ENCODE measurements at places on chromosomes 6 and 20.

- no peak for DNase-seq
Measured at GRCh38 chr6:150099953-150100352, 31.0 kb upstream of the ULBP3 start.

GRCh38 chr6:131225959-131226358 is 90.7 kb downstream of the AKAP7 start:
- DNase-seq: no peak

DNA sequence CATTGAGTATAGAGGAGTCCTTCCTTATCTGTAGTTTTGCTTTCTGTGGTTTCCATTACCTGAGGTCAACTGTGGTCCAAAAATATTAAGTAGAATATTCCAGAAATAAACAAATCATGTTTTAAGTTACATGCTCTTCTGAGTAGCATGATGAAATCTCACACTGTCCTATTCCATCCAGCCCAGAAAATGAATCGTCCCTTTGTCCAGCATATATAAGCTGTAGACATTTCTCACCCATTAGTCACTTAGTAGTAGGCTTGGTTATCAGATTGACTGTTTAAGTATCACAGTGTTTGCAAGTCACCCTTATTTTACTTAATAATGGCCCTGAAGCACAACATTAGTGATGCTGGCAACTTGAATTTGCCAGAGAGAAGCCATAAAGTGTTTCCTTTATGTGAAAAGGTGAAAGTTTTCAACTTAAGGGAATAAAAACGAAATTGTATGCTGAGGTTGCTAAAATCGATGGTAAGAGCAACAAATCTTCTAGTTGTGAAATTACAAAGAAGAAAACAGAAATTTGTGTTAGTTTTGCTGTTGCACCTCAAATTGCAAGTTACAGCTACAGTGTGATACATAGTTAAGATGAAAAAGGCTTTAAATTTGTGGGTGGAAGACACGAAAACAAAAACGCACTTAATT is 198.6 kb upstream of the SIM1 start:
- no peak for DNase-seq

DNA sequence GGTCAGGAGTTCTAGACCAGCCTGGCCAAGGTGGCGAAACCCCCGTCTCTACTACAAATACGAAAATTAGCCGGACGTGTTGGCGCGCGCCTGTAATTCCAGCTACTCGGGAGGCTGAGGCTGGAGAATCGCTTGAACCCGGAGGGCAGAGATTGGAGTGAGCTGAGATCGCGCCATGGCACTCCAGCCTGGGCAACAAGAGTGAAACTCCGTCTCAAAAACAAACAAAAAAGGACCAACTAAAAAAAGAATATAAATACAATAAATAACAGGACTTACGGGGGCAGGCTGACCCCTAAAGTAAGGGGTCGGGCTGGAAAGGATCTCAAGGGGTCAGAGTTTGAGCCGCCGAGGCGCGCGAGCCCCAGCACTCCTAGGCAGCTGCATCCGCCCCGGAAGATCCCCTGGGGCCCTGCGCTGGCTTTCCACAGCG is 509 bp upstream of the TPD52L2 start:
- DNase-seq: no peak

GRCh38 chr6:1538810-1539478 is 70.8 kb upstream of the FOXC1 start:
- DNase-seq: no peak

GRCh38 chr6:99114769-99115406 is 167.1 kb upstream of the FBXL4 start:
- DNase-seq: no peak

- no peak for DNase-seq
Measured at GRCh38 chr20:37518606-37519507, 2.2 kb upstream of the NNAT start.

- DNase-seq: no peak
Measured at GRCh38 chr6:129163551-129163950, 280.6 kb downstream of the LAMA2 start.

- DNase-seq: no peak
Measured at GRCh38 chr6:154213782-154214181, 142.8 kb downstream of the IPCEF1 start.

DNA sequence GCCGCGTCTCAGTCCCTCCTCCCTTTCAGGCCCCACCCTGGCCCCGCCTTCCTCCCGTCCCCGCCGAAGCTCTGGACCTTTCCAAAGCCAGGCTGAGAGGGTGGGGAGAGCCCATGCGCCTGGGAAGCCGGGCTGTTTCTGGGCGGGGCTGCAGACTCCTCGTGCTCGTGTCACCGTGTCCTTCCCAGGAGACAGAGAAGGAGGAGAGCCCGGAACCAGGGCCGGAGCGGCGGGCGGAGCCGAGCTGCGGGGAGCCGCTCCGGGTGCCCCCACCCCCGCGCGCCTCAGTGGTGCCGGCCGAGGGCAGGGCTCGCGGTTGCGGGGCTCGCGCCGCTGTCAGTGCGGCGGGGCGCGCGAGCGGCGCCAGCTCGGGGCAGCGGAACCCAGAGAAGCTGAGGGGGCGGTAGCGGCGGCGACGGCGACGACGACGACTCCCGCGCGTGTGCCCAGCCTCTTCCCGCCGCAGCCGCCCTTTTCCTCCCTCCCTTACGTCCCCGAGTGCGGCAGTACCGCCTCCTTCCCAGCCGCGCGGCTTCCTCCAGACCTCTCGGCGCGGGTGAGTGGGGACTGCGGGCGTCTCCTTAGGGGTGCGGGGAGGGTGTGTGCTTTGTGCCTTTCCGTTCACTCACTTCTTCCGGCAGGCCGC is at the start of gene RALY:
Gene RALY, plus strand, starts transcription at position 336 of the 646 bp plus-strand sequence. CDS start 78,164 bp downstream, outside the sequence.
- peak; percentile 59 for DNase-seq

DNA sequence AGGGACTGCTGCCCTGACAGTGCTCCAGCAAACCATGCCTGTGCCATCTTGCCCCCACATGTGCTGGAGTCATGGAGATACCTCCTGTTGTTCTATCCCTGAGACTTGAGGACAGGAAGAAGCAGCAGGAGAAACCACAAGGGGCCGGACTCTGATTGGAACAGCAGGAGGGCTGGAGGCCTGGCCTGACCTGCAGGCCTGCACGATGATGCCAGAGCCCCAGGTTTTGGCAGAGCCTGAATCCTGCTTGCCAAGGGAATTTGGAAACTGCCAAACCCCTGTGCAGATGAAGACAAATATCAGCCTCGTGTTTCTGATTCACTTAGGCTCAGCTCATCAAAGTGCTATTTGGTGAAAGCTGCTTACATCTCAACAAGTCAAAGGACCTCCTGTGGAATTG is 177.6 kb downstream of the MAFB start:
- DNase-seq: no peak

- DNase-seq: no peak
Measured at GRCh38 chr6:10347561-10348327, 67.1 kb downstream of the TFAP2A start.

DNA sequence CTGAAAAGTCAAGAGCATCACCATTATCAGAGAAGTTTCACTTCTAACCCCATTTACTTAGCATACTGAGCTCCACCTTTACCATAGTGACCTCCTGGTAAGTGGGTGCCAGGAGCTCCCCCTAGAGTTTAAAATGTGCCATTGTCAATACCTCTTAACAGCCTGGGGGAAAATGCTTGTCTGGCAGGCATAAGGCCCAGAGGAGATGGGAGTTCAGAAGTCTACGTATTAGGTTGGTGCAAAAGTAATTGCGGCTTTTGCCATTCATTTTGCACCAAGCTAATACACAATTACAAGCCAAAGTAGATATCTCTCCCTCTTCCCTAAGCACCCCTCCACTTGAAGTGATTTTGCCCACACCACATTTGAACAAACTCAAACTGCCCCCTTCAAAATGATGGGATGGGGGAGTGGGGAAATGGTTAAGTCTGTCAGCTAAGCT is 919.0 kb downstream of the KIF16B start:
- DNase-seq: no peak

- DNase-seq: no peak
Measured at GRCh38 chr6:13354331-13355042, 26.1 kb upstream of the TBC1D7 start.

GRCh38 chr20:7841291-7841970 is 98.8 kb downstream of the HAO1 start:
- no peak for DNase-seq

DNA sequence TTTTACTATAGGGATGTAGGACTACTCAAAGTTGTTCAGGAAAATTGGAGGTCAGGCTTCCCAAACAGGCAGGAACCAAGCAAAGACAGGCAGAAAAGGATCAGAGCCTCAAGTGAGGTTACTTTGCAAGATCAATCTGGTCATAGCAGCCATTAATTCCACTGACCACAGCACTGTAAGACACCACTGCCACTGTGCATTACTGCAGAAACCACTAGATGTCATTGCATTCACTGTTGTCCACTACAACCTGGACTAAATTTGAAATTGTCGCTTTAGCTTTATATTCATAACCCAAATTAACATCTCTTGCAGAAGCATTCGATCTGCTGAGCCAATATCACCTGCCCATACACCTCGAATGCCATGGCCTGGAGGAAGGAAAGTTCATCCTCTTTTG is 126.9 kb upstream of the UFL1 start:
- DNase-seq: no peak

DNA sequence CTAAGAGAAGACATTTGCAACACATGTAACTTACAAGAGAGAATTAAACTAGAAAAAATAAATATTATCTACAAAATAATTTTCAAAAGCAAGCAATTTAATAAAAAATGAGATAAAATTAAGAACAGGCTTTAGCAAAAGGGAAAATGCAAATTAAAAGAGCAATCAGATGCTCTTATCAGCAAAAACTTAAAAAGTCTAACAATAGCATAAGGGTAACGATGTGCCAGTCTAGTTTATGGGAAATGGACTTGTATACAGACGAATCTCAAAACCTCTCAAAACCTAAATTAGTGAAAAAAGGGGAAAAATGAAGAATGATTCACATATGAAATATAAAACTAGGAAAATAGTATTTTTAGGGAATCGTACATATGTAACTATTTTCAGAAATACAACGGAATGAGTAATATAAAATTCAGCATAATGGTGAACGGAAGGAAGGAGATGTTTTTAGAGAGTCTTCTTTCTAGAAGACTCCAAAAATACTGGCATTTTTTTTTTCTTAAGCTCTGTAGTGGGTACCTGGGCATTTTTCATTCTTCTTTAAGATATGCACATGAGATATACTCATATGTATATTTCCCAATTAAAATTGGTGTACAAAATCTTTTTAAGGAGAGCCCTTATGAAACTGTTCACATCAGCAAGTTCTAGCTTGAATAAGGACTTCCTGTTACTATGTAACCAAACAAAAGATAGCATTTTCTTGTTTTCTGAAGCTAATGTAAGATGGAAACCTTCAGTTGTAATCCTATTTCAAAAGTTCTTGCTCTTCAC is 927 bp upstream of the MANEA start:
- no peak for DNase-seq

GRCh38 chr20:48797275-48797825 is 30.4 kb downstream of the PREX1 start:
- no peak for DNase-seq

DNA sequence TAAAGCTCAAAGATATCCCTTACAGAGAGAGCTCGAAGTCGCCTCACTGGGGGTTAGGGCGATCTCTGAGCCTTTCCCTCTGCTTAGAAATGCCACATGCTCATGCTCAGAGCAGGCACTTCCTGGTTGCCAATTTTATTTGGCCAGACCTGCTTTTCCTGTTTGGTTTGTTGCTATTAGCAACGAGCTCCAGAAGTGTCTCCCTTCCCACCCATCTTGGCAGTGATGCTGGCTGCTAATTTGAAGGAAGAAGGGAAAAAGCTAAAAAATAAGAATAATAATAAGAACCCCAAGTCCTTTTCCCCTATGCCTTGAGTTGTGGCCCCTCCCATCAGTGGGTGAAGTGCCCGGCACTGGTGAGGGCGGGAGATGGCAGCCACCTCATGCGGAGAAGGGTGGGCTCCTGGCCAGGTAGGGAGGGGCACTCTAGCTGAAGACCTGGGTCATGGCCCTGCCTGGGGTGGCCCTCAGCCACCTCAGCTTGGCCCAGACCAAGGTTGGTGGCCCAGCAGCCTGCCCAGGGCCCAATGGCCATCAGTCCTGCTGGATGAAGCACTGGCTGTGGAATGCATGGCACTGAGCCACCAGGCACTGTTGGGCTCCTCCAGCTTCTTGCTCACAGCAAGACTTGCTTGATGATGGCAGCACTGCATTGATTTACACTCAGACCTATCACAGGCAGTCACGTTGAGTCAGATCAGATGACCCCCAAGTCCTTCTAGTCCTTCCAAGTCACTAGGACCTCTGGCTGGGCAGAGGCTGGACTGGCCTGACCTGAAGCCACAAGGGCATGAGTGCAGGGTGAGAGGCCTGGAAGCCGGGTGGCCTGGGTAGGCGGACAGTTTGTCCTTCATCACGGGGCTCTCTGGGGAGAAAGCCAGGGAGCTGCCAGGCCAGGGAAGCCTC is 79.0 kb downstream of the SYNJ2 start:
- DNase-seq: peak; percentile 71

GRCh38 chr20:50649590-50649989 is 41.8 kb downstream of the RIPOR3 start:
- no peak for DNase-seq

- DNase-seq: no peak
Measured at GRCh38 chr6:126337323-126337722, 2.6 kb upstream of the CENPW start.

DNA sequence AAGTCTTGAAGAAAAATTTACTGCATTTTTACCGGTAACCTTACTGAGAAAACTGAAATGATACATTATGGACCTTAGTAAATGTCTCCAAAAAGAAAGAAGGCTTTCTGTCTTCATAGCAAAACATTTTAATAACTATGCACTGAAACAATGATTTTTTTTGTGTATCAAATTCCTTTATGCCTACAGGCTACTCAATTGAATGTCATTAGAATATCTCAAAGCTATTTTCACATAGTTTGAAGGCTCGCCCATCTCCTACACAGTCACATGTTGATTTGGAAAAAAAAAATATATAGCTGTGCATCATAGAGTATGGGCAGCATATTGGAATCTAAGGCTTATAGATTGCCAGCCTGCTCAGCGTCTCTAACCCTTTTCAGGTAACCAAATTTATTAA is 12.0 kb upstream of the MLIP start:
- no peak for DNase-seq

- DNase-seq: no peak
Measured at GRCh38 chr6:149861603-149862423, 2.3 kb downstream of the LRP11 start.

- DNase-seq: no peak
Measured at GRCh38 chr6:137240168-137240567, 21.0 kb upstream of the IFNGR1 start.

GRCh38 chr6:143859891-143860660 is 4.2 kb upstream of the ZC2HC1B start:
- no peak for DNase-seq

- DNase-seq: no peak
Measured at GRCh38 chr20:889932-890463, 26.1 kb downstream of the ANGPT4 start.

DNA sequence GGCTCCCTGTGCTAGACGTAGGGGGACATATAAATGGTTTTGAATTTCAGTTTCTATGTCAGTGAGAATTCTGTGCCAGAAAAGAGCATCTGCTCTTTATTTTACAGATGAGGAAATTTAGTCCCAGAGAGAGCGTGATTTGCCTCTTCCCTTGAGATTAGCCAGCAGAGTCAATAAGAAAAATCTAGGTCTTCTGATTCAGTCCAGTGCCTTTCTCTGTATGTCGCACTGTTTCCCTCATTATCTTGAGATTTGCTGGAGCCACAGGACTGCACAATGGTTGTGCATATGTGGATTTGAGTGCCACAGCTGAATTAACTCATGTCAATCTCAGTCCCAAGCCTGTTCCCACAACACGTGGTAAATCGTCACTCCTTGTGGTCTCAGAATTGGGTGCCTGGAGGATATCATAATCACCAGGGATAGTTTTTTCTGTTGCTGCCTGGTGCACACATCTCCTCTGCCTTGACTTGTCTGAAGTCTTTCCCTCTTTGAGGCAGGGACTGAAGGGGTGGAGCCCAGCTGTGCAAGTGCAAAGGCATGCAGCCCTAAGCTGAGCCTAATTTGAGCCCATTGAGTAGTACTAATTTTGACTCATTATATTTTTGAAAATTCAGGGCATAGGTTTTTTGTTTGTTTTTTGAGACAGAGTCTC is 276.7 kb downstream of the SOX4 start:
- no peak for DNase-seq

All from NCI-H1048 (cell line).